ENCODE measurements at places on chromosomes 2 and 18. TPM values are rescaled to one million over a fixed set of nuclear protein-coding genes. Genes with fewer than 3 reads are reported as not detected.

DNA sequence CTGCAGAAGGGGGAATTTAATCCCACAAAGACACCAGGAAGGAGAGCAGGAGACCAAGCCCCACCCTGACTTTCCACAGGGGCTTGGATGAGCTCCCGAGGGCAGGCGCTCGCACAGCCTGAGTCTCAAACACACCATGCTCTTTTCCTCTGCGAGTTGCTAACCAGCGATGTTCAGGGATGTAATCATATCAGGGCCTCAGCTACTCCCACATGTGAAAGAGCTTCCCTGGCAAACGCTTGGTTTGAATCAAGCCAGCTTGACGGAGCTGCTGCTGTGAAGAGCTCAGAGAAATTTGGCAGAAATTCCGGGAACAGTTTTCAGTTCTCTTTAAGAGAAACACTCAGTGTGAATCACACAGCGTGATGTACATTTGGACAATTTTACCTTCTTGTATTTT is 385.8 kb downstream of the GALR1 start:
- no peak overlapping the region for H3K4me3 ChIP-seq
- H3K4me1 ChIP-seq, result no peaks in the 10 kb centered on the region
- DNase-seq, result no peak

DNA sequence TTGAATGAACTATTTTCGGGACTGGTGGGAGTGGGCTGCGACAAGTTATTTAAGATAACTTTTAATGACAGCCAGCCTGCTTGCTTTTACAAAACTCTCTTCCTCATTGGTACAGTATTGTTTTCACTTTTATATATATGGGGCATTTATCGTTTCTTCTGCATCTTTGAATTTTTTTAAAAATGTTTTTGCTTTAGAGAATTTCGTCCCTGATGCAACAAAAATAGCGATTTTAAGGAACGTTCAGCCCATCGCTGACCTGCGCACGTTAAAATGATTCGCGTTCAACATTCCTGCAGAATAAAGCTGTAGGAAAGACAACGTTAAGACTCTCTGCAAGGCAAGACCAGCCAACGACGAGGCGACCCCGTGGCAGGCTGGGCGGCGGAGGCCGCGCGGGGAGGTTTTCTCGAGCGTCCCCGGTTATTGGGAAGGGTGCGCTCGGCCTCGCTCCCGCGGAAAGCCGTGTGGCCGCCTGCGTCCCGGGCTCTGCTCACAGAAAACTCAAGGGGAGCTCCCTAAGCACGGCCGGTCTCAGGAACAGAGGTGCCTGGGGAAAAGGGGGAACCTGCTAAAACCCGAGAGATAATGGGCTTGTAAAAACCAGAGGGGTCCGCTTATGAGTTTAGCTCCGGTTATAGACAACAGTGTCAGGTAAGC is 3.0 kb downstream of the PAX8 start:
- H3K4me3 ChIP-seq, result no peak overlapping the region
- no peak for DNase-seq
- no peak overlapping the region for H3K27ac ChIP-seq
- peaks cover 13% of the 10 kb centered on the region for H3K4me1 ChIP-seq

The SFXN5 gene
- total RNA-seq, result 18.5 TPM

- no peak for DNase-seq
- H3K4me1 ChIP-seq, result peaks cover 1% of the 10 kb centered on the region
- no peaks in the 10 kb centered on the region for H3K36me3 ChIP-seq
These were observed 37.1 kb upstream of the FEZ2 start for GRCh38 chr2:36634981-36635597.

DNA sequence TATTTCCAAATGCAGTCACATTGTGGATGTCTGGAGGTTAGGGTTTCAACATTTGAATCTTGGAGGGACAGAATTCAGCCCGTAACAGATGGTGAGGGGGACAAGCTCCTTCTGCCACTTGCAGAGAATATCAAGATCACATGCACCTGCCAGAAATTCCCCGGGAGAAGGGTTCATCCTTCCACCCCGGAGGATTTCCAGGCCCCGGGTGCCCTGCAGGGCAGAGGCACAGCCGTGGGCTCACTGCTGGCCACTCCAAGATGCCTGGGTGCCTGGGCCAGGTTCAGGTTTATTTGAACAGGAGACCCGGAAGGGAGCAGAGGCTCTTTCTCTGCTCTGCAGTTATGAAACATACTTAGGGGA is 38.2 kb upstream of the MGAT4A start:
- DNase-seq, result no peak
- H3K4me3 ChIP-seq, result peak overlapping the region; percentile 33
- no peaks in the 10 kb centered on the region for H3K36me3 ChIP-seq
- H3K4me1 ChIP-seq, result peaks cover 75% of the 10 kb centered on the region
- H3K27me3 ChIP-seq, result no peaks in the 10 kb centered on the region

Data from activated T-helper 2 cell treated with anti-CD3 and anti-CD28 coated beads, Interferon-gamma antibody, Interleukin-2, Interleukin-4, amounts not matched to agents 10 μg/mL and 5 μg/mL and 100 μg/mL, durations not matched to agents 14 hours and 24 hours and 36 hours (primary cell).